ENCODE measurements at places on chromosomes 12 and 14. TPM values are rescaled to one million over a fixed set of nuclear protein-coding genes. Genes with fewer than 3 reads are reported as not detected.

Gene TNFAIP2
- total RNA-seq = 75.5 TPM

Gene KCNMB4
- 0.33 TPM for total RNA-seq

Gene AQP5
- total RNA-seq = 2.1 TPM

Gene SYCP3
- not detected for total RNA-seq

Gene CLEC7A
- 5.7 TPM for total RNA-seq

DNA sequence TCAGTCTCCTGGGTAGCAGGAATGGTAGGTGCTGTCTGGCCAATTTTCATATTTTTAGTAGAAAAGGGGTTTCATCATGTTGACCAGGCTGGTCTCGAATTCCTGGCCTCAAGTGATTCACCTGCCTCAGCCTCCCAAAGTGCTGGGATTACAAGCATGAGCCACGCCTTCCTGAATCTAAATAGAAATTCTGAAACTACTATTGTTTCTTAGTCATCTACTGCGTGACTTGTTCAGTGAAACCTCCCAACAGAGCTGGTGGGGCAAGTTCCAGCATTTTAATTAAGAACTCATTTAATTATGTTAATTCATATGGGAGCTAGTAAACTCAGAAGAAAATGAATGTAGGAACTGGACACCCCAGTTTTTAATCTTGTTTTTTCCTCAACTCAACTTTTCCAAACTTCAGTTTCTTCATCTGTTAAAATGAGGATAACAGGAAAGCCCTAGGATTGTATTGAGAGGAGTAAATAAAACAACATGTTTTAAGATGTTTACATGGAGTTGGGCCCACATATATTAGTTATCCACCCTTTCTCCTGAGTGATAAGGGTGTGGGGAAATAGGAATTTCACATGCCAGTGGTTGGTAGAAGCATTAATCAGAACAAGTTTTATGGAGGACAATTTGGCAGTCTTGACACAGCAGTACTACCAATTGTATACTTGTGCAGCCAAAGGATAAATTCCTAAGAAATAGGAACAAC, 335.8 kb upstream of the E2F7 start:
- DNase-seq = no peak

DNA sequence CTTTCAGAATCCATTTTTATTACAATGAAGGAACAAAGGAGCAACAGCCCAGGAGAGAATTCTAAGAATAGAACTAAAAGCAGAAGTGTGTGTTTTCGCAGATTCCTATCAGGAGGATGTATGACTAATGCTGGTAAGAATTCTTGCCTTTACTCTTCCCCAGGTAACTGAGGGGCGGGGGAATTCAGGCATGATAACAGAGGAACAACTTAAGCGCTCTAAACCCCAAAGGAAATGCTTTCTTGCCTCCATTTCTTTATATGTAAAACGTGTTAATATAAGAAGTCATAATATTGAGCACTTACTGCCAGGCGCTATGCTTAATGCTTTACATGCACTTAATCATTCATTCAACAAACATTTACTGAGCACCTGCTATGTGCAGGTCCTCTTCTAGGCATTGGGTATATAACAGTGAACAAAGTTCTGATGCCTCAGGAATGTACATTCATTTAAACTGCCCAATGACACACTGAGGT, 4.5 kb downstream of the HCAR1 start:
- DNase-seq = no peak

DNA sequence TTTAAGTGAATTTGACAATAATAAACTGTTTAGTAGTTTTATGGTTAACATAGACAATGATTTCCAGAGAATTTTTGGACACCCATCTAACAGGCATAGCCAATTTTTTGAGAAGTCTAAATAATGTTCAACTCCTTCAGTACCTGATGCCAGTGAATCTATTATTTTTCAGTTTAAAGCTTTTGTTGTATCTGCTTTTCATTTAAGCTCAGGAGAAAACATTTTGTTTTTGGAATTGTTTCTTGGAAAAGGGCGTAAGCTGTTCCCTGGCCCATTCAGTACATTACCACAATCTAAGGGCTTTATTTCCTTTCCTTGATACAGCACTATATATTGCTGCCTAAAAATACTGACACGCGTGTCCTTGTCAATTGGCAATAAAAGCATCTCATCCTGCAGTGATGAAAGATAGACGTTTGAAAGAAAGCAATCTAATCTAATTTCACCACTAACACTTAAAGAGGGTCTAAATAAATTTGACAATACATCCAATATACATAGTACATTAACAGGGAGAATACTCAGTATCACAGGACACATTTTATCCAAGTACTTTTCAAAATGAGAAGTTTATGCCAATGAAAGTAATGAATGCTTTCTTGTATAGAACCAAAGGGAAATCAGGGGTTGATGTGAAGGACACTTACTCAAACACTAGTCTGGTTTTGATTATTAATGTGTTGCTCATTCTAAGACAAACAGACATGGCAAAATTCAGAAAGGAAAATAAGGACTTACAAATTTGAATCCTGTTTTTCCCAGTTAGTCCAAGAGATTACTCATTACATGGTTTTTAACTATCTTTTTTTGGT, 104.2 kb upstream of the LGR5 start:
- DNase-seq = no peak

DNA sequence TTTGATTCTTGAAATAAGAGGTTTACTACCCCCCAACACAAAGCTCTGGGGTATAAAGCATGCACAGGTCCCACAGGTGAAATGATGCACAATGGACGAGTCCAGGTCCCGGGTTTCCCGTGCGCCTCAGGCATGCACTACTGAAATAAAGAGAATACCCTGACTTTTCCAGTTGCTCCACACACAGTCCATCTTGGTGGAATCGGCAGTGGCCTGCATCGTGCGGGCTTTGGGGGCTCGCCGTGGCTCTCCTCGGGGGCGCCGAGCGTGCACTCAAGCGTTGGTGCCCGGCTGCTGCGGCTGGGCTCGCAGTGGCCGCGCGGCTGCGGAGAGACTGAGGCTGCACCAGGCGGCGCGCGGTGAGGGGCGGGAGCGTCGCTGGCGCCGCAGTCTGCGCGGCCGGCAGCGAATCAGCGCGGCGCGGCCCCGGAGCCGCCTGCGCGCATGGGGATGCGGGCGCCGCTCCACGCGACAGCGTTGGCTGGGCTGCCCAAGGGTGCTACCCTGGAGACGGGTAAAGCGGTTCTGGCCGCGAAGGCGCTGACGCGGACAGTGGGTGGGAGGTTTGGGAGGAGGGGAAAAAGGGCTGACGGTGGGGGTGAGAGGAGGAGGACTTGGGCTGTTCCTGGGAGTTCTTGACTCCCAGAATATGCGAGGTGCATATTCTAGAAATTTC, 53.8 kb upstream of the CCDC175 start:
- DNase-seq = peak; percentile 15

DNA sequence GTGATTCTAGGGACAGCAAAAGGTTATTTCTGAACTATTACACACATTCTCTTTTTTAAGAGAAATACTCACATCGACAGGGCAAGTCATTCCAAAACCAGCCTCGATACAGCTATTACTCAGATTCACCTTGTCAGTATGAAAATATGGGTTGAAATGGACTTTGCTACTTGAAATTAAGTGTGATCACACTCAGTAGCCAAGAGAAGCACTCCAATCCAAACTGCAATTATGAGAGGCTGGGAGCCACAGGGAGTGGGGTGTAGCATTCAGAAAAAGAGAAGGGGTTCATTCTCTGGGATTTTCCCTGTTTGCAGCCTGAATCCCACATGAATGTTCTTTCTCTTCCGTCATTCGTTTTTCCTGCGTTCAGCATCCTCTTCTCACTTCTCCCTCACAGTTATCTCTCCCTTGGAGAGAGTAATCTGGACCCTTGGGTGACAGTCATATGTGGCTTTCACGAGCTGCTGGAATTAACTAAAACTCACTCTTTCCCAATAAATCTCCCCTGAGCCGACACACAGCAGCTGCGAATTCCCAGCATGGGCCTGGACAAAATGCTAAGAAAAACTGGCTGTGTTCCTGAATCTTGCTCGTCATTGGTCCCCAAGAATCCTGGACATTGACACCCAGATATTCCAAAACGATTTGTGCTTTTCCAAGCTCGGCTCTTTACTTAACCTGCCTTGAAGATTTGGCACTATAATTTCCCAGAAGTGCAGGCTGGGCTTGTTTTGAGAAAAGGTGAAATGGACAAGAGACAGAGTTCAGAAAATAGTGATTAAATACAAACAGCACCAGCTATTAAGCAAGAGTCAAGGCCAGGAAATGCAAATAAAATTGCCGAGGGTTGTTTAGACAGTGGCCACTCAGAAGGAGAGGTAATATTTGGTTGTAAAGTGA, 199.5 kb upstream of the PLEKHG7 start:
- DNase-seq = peak; percentile 42

DNA sequence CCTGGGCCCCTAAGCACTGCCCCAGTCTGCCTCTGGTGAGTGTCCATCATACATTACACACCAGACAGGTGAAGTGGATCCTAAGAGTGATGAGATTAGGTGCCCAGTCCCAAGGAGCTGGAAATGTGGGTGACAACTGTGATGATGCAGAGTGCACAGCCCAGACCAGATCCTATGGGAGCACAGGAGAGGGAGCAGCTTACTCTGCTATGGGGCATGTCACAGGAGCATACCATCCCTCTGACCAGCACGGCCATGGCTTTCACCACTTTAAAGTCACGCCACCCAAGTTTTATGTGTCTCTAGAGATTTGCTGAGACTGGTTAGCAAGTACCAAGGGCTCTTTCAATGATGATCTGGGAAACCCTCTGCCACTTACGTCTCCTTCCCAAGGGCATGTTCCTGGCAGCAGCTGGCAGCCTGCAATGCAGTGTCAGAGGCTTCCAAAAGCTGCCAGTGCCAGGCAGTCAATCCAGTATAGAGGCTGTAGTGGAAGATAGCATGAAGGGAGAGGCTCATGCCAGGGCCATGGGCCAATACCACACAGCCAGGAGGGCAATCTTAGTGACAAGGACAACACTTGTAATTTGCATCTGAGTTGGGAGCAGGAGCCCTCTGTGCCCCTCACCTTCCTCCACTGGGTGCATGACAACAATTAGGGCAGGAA, 40.2 kb downstream of the STAB2 start:
- DNase-seq = no peak

- DNase-seq = no peak
Observed at GRCh38 chr12:83140135-83140534, 453.4 kb downstream of the TMTC2 start.

DNA sequence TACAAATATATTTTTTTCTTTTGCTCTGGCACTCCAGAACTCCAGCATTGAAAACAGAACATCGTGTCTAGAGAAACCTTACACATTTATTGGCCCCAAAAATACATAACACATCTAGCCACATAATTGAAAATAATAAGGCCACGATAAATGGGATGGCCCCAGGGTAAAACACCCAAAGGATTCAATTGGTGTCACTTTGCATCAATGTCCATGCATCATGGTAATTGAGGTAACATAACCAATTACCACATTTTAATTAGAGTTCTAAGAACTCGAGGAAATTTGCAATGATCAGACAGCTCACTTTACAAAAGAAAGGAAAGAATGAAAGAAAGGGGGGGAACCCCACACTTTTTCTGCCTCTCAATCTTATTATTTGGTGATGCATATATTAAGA, 151.8 kb upstream of the NPAS3 start:
- no peak for DNase-seq

DNA sequence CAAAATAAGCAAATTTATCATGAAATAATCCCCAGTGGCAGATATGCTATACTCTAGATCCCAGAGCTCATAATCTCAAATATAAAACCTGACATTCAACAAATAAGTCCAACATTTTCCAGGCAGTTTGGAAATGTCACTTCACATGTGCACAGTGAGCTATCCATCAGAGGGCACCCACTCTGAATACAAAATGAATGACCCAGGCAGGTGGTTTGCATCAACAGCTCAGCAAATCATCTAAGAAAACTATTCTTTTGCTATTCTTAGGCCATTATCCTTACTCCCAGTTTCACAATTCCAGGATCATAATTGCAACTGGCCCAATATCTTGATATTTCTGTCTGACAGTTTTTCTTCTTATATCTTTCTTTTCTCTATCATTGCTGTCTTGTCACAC, 38.5 kb downstream of the TRIM9 start:
- DNase-seq = no peak

DNA sequence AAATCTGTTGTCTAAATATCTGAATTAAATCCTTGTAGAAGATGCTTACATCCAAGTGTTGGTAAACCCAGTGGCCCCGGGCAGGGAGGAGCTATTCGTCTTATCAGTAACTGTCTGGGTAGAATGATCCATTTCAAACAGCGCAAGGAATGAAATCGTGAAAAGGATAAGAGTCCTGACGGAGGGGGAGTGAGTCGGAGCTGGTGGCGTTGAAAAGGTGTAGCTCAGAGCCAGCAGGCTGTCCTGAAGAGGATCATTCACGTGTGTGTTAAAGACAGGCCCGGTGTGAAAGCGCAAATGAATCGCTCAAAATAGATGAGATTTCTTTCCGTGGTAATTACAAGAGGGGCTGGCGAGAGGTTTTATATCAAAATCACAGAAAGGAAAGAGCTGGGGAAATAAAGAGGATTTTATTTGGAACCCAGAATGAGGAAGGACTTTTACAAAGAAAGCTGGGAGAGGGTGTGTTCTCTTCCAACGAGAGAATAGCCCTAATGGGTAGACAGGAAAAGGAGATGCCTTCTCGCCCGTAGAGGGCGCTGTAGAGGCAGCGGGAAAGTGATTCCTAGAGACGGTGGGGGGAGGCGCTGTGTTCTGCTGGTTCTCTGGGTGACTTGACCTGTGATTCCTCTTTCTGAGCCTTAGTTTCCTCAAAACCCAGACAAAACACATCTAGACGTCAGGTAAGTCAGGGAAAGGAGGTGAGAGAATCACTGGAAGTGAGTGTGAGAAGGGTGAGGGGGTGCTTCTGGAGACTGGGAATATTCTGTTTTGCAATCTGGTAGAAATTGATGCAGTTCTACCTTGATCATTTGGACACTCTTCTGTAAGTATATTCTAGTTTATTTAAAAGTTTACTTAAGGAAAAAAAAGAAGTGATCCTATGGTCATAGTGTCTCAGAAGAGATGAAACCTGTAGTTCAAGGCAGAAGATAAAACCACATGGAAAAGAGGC, 39.3 kb downstream of the SRRM4 start:
- peak; percentile 61 for DNase-seq

DNA sequence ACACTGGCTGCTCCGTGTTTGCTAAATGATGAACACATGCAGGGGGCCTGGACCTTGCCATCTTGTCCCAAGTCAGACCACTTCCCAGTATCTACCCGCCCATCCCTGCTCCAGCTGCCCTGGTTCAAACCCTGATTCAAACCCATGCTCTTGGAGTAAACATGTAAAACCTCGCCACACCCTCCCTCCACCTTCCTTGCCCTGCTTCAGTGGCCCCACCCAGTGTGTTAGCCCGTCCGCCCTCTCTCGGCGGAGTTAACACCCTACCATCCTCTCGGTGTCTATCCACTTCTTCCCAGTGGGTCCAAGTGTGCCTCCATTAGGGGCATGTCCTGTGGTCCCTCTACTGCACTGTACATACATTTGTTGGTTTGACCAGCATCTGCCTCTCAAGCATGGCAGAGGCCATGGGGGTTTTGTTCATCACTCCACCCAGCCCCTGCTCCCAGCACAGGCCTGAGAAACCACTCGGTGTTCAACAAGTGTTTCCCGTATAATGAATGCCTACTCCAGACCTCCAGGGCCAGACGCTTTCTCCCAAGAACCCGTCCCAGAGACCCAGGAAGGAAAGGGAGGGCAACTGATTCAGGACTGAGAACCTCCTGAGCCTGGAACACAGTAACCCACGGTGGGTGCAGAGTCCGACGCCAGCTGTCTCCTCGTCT, 37.1 kb downstream of the P2RX4 start:
- DNase-seq = no peak
